ENCODE measurements at places on chromosomes 13 and 19. TPM values are rescaled to one million over a fixed set of nuclear protein-coding genes. Genes with fewer than 3 reads are reported as not detected.

The CBARP gene
- total RNA-seq, result 1.1 TPM

GRCh38 chr19:48900477-48901406, 630 bp downstream of the NUCB1 start:
- H3K27ac ChIP-seq, result peak overlapping the region; percentile 95
- no peaks in the 10 kb centered on the region for H3K4me1 ChIP-seq
- peaks cover 8% of the 10 kb centered on the region for H3K36me3 ChIP-seq
- peak overlapping the region; percentile 78 for H3K4me3 ChIP-seq
- DNase-seq, result no peak

GRCh38 chr19:41955521-41955920, 3.6 kb downstream of the RABAC1 start:
- H3K27me3 ChIP-seq, result no peaks in the 10 kb centered on the region
- no peak overlapping the region for H3K27ac ChIP-seq
- DNase-seq, result no peak
- no peaks in the 10 kb centered on the region for H3K4me1 ChIP-seq
- H3K4me3 ChIP-seq, result no peak overlapping the region

The TUBB4A gene
- 4.4 TPM for total RNA-seq

DNA sequence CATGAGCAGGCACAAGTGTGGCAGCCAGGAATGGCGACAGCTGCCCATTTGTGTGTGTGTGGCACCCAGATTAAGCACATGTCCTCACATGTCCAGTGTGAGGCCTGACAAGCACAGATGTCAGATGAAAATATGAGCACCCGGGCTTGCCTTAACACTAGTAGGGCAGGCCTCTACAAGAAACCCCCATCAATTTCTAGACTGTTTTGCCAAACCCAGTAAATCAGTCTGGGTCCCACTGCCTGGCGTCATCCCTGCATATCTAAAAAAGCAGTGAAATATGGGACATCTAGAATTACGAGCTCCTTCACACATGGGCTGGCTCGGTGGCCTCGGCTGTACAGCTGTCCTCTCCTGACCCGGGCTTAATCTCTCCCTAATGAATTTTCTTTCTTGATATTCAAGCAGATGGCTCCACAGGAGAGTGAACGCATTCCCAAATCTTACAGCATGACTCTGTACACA, 432.7 kb downstream of the FOXO1 start:
- H3K36me3 ChIP-seq, result no peaks in the 10 kb centered on the region
- H3K27me3 ChIP-seq, result no peaks in the 10 kb centered on the region
- H3K4me3 ChIP-seq, result no peak overlapping the region

The FRY gene
- total RNA-seq, result 69.5 TPM

- no peaks in the 10 kb centered on the region for H3K27me3 ChIP-seq
- H3K4me3 ChIP-seq, result peak within 1 kb of the TSS; percentile 70
- no peaks in the 10 kb centered on the region for H3K36me3 ChIP-seq
Measured at GRCh38 chr13:76886292-76887075, at the start of gene KCTD12. TSS of gene KCTD12 (minus strand) at chr13:76886405. CDS start at chr13:76886148, 257 bp downstream.

DNA sequence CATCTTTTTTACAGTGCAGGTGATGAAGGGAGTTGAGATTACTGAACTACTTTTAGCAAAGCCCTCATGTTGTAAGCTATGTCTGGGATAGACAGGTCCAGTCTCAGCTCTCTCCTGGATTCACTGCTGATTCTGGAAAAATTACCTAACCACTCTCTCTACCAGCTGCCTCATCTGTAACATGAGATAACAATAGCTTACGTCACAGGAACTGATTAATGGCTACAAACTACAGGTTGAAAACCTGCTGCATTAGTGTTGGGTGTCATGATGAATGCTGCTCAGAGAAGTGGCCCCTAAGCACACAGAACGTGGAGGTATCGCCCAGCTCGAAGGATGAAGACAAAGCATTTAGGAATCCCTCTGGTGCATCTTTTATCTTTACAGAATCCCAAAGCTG, 277.8 kb downstream of the ABCC4 start:
- H3K36me3 ChIP-seq, result peaks cover 2% of the 10 kb centered on the region
- DNase-seq, result no peak
- no peaks in the 10 kb centered on the region for H3K27me3 ChIP-seq
- no peak overlapping the region for H3K27ac ChIP-seq
- H3K4me1 ChIP-seq, result no peaks in the 10 kb centered on the region

DNA sequence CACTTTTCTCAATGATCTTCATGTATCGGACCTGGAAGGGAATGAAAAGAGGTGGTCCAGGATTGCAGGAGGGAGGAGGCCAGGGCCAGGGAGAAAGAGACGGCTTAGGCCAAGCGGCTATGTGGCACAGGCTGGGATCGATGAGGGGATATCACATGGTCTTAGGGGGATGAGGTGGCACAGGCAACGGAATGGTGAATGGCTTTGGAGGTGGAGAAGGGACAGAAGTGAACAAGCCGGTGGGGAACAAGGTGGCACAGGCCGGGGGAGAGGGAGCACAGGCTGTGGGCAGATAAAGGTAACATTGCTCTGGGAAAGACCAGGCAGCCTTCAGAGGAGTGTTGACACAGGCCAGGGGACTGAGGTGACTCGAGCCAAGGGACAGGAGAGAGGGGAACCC, 5.7 kb upstream of the CDKN2D start:
- no peaks in the 10 kb centered on the region for H3K36me3 ChIP-seq
- H3K27ac ChIP-seq, result no peak overlapping the region

DNA sequence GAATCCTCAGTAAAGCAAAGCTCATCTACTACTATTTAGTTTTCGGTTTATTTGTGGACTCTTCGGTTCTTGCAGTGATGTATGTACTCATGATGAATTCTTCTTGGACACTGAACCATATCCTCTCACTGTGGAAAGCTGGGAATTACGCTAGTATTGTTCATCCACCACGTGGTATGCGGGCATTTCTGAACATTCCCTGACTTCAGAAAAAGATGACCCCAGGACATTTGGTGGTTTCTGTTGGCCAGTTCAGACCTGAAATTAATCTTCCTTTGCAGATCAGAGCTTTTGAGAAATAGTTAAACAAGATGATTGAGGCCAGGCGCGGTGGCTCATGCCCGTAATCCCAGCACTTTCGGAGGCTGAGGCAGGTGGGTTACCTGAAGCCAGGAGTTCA, 25.3 kb upstream of the FBN3 start:
- no peaks in the 10 kb centered on the region for H3K4me1 ChIP-seq
- no peak overlapping the region for H3K27ac ChIP-seq
- DNase-seq, result no peak
- no peaks in the 10 kb centered on the region for H3K27me3 ChIP-seq

GRCh38 chr13:46850214-46850613, 46.6 kb downstream of the HTR2A start:
- H3K4me1 ChIP-seq, result no peaks in the 10 kb centered on the region
- H3K4me3 ChIP-seq, result no peak overlapping the region
- H3K27me3 ChIP-seq, result no peaks in the 10 kb centered on the region
- no peak overlapping the region for H3K27ac ChIP-seq
- no peaks in the 10 kb centered on the region for H3K36me3 ChIP-seq

DNA sequence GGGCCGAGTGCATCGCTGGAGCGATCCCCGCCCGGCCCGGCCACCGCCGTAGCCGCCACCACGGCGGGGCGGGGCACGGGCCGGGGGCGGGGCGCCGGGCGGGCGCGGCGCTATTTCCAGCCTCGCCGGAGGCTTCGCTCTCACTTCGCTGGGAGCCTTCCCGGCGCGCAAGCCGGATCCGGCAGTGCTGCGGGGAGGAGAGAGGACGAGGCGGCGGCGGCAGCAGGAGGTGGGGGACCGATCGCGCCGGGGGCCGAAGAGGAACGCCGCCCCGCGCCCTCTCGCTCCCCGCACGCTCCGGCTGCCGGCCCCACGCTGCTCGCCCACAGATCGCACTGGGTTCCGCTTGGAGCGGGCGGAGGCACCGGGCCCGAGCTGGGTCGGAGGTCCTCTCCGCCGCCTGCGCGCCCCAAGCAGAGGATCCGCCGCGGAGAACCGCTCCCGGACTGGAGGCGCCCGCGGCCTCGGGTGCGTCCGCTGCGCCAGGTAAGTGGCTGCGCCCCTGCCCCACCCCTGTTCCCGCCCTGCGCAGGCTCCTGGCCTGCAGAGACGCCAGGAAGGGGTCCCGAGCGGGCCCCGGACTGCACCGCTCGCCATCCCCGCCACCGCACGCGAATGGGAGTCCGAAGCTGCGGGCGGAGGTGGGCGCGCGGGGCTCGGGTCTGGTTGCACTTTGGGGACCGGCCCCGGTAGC, at the start of gene CHST8:
TSS of gene CHST8 (plus strand) at position 143 of the 694 bp plus-strand sequence. CDS start 67,309 bp downstream, outside the sequence.
- H3K36me3 ChIP-seq, result no peaks in the 10 kb centered on the region
- peaks cover 31% of the 10 kb centered on the region for H3K27me3 ChIP-seq
- peak; percentile 56 for DNase-seq
- no peak within 1 kb of the TSS for H3K27ac ChIP-seq

- H3K27ac ChIP-seq, result no peak overlapping the region
- no peaks in the 10 kb centered on the region for H3K4me1 ChIP-seq
- no peaks in the 10 kb centered on the region for H3K27me3 ChIP-seq
- no peak overlapping the region for H3K4me3 ChIP-seq
- H3K36me3 ChIP-seq, result no peaks in the 10 kb centered on the region
Measured at GRCh38 chr13:36038785-36039555, 92.2 kb downstream of the DCLK1 start.

DNA sequence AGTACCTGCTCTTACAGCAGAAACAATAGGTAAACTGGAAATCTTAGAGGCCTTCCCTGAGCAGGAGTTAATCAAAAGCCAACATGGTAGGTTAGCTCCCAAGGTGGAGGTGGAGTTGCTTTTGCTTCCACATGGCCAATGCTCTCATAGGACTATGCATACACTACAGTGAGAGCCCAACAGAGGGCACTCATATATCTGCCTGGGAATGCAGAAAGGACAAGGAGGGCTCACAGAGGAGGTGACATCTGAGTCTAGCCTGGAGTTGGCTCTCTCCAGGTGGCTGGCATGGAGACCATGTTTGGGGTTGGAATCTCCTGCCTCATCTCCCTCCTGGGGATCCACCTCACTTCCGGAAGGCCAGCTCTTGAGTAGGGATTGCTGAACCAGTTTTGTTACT, 34.6 kb downstream of the ATP8A2 start:
- H3K27ac ChIP-seq, result no peak overlapping the region
- no peak overlapping the region for H3K4me3 ChIP-seq
- H3K4me1 ChIP-seq, result no peaks in the 10 kb centered on the region

DNA sequence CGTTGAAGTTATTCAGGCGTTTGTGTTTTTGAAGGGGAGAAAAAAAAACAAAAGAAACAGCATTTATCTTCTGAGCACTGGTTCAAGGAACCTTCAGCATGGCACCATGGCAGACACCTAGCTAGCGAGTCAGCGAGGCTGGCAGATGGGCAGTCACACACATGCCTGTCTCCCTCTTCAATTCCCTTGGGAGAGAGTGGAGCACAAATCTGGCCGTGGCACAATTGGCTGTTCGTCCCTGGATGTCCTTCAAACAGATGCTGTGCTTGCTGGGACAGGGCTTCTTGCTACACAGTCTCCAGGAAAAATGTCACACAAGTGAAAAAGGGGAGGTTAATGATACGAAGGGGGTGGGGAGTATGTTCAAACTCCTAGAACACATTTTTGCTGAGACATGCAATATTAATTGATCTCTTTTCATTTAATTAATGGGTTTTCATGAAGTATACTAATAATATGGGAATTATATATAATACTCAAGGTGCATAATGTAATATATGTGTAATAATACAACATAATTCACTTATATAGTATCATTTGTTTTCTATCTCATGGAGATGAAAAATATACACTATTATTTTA, 1674.5 kb upstream of the SLC10A2 start:
- no peaks in the 10 kb centered on the region for H3K36me3 ChIP-seq
- DNase-seq, result no peak
- no peak overlapping the region for H3K27ac ChIP-seq
- H3K27me3 ChIP-seq, result no peaks in the 10 kb centered on the region
- no peak overlapping the region for H3K4me3 ChIP-seq

The CEACAM3 gene
- 0.69 TPM for total RNA-seq

The RPS19 gene
- total RNA-seq, result 1,433 TPM

- H3K27ac ChIP-seq, result no peak overlapping the region
- no peaks in the 10 kb centered on the region for H3K36me3 ChIP-seq
Measured at GRCh38 chr13:67827992-67828391, 597.9 kb upstream of the PCDH9 start.

- H3K4me3 ChIP-seq, result peak within 1 kb of the TSS; percentile 78
- H3K27me3 ChIP-seq, result peaks cover 11% of the 10 kb centered on the region
- peak within 1 kb of the TSS; percentile 93 for H3K27ac ChIP-seq
- peaks cover 20% of the 10 kb centered on the region for H3K4me1 ChIP-seq
- H3K36me3 ChIP-seq, result no peaks in the 10 kb centered on the region
Measured at GRCh38 chr19:11418549-11419506, at the start of gene RGL3. TSS of gene RGL3 (minus strand) at chr19:11419314. CDS start at chr19:11419278, 36 bp downstream.

- no peak for DNase-seq
- H3K27ac ChIP-seq, result no peak overlapping the region
- no peaks in the 10 kb centered on the region for H3K27me3 ChIP-seq
- H3K4me3 ChIP-seq, result no peak overlapping the region
- H3K4me1 ChIP-seq, result no peaks in the 10 kb centered on the region
Measured at GRCh38 chr19:5697890-5698634, 8.0 kb downstream of the RPL36 start.

The PSG1 gene
- total RNA-seq, result not detected

The DMKN gene
- total RNA-seq, result 150 TPM

DNA sequence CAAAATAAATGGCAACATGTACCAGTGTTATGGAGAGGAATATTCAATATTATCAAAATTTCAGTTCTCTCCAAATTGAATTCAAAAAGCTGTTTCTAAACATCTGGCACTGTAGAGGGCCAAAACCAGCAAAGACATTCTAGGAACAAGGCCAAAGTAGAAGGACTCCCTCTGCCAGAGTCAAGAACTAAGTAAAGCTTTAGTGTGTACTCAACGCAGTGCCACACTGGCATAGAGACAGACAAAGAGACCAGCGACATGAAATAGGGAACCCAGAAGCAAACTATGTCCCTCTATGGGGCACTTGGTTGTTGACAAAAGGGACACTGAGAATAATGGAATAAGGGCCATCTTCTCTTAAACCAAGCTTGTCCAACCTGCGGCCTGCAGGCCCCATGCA, 15.6 kb downstream of the SCGB2B2 start:
- H3K27ac ChIP-seq, result no peak overlapping the region
- no peak overlapping the region for H3K4me3 ChIP-seq
- DNase-seq, result no peak

GRCh38 chr13:60655256-60655655, 258.2 kb downstream of the TDRD3 start:
- H3K36me3 ChIP-seq, result no peaks in the 10 kb centered on the region
- no peak for DNase-seq
- H3K4me3 ChIP-seq, result no peak overlapping the region
- no peaks in the 10 kb centered on the region for H3K27me3 ChIP-seq
- no peak overlapping the region for H3K27ac ChIP-seq

DNA sequence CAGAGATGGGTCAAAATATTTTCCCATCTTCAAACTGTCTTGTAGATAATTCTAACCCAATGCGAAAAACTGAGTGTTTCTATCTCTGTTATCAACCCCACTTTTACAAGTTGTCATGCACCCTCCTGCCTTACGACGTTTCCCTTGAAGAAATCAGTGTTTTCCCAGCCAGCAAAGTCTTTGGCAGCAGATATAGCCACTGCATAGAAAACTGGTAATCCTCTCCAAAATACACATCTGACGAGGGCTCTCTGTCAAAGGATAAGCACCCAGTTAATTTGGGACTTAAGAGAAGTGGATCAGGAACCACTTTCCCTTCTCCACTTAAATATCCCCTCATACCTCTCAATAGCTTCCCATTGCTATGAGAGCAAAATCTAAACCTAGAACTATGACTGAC, 351.9 kb upstream of the MIR17HG start:
- H3K36me3 ChIP-seq, result no peaks in the 10 kb centered on the region
- no peak for DNase-seq
- no peak overlapping the region for H3K27ac ChIP-seq

Data from kidney (tissue), 22 donors.